T1000 (cell line): ENCODE measurements at places on chromosomes 12 and 14.

GRCh38 chr12:111925171-111925570 lies 83.1 kb downstream of the MAPKAPK5 start:
- no peak for DNase-seq

GRCh38 chr12:97513950-97514349 lies 51.3 kb downstream of the RMST start:
- no peak for DNase-seq

GRCh38 chr12:68462803-68463202 lies 130.6 kb upstream of the MDM1 start:
- no peak for DNase-seq

DNA sequence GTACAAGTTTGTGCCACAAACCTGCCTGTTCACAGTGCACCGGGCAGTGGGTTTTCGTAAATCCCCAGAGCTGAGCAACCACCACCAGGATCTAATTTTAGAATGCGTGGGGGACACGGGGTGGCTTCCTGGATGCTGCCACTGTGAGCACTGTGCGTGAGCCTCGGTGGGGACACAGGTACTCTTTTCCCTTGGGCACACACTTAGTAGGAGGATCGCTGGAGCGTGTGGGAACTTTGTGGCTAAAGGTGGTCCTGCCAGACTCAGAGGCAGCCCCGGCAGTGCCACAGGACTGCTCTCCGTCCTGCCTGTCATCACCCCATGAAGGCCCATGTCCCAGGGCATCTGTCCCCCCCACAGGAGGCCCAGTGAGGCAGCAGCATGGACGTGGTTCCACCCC lies 21.1 kb downstream of the BTBD6 start:
- no peak for DNase-seq

DNA sequence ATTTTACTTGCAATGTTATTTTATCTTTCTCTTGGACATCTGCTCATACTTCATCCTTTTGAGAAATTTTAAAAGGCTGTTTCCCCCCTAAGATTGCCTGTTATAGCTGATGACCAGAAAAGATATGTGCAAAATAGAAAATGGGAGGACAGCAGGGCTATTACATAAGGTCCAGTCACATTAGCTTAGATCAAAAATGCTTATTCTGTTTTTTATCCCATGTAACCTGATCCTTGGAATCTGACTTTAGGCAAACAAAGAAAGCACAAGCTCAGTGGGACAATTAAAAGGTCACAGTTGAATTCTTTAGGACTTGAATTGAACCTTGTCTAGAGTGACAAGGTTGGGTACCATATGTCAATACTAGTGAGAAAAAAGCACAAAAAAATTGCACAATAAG lies 65.1 kb upstream of the TRHDE start:
- no peak for DNase-seq

DNA sequence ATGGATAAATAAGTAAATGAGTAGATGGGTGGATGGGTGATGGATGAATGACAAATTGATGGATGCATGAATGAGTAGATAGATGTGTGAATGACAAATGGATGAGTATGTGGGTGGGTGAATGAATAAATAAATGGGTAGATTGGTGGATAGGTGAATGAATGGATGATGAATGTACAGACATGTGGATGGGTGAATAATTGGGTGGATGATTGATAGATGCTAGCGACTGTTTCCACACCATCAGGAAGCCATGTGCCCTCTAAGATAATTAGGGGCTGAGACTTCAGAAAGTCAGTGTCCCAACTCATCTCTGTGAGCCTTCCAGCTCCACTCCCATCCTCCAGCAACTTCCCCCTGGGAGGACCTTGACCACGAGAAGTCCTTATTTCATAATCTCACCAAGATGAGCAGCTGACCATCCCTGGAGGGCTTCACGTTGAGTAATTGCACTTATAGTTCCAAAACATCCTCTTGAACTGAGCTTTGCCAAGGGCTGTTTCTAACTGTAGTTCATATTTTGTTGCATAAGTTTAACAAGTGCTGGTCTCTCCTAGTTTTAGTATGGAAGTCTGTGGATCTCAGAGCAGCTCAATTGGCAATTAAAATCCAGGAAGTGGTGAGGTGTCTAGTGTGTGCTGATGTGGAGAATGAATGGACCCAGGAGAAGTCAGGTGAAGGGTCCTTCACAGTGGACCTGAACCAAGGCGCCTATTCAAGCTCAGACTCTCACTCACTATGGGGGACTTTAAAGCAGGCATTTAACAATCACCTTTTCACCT lies 295.7 kb downstream of the ADGRD1 start:
- DNase-seq: no peak

GRCh38 chr12:112160611-112161010 lies 35.3 kb downstream of the TRAFD1 start:
- no peak for DNase-seq

DNA sequence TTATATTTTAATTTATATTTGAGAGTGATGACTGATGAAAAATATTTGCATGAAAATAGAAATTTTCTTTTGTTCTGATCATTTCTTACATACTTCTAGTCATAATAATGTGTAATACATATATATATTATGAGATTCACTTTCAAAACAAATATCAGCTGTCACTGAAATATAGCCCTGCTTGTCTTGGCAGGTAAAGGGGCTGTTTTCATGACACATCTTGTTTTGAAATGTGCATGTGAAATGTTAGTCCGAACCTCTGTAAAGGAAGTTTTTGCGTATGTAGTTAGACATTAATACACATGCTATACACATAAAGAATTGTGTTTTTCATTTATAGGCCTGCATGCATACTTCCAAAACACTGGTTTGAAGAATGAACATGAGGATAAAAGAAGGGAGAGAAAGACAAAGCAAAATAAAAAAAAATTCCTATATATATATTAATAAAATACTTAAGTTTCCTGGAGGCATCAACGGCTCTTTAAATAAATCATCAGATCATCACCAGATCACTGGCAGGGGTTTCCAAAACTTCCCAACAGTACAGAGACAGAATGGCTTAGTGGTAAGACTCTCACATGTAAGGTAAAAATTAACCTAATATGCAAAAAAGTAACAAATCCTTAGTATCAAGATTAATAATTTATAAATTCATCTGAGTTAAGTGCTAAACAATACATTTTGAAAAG lies 60.1 kb downstream of the SEL1L start:
- DNase-seq: no peak

GRCh38 chr12:93109551-93110203 lies 180.6 kb upstream of the EEA1 start:
- no peak for DNase-seq

- no peak for DNase-seq
These were observed 123.2 kb downstream of the WIF1 start for GRCh38 chr12:64997858-64998257.

GRCh38 chr14:42002141-42002540 lies 395.5 kb downstream of the LRFN5 start:
- no peak for DNase-seq

- no peak for DNase-seq
These were observed 39.8 kb upstream of the MEG3 start for GRCh38 chr14:100786131-100786530.

DNA sequence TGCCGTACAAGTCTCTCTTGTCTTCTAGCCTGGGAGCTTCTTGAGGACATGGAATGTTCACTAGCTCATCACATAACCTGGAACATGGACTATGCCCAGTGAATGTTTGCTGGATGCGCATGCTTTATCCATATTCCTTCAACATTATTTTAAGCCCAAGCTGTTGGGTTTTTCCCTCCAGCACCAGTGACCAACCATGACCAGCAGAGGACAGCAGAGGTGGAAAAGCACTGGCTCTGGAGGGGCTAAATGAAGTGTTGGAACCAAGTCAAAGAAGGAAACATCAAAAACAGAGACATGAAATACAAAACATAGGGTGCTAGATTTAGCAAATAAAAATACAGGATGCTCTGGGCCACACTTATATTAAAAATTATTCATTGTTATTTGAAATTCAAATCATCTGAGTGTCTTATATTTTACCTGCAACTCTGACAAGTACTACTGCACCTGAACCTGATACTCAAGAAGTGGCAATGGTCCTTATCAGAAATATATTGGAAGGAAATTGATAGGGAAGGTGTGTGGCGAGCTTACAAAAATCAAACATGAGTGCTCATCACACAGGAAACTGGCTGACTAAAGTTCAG lies 23.1 kb upstream of the HELB start:
- DNase-seq: no peak

DNA sequence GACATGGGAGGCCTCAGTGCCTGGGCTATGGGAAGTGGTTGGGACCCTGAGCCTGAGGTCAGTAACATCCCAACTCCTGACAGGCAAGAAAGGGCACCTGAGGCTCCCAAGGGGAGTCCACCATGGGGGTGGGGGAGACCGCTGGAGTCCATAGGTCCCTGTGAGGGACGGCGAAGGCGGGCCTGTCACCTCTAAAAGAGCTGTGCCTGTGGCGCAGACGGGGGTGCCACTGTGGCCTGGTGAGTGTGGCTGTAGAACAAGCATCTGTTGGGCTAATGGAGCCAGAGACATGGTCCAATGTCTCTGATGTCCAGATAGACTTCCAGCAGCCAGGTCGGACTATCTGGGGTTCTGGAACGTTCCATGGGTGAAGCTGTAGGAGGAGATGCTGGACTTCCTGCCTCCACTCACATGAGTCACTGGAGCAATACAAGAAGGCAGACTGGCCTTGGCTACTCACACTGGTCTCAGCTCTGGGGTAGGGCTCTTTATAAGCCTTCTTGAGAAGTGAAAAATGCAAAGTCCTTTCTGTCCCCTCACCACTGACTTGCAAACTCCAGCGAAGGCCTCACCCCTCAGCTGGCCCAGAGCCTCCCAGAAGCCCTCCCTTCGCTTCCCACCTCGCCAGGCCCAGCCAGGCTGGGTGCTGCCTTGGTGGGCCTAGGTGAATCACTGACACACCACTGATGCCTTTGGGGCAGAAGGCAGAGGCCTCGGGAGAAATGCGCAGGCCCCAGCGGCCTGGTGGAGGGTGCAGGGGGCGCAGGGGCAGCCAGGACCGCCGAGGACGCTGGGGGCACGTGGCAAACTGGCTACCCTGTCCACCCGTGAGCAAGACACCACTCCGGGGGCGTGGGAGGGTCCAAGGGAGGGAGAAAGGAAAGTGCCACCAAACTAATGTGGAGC lies 1.1 kb upstream of the TRAF3 start:
- DNase-seq: no peak

GRCh38 chr14:64973026-64973442 lies 898 bp upstream of the RAB15 start:
- DNase-seq: no peak

GRCh38 chr12:94062796-94063635 lies 85.4 kb upstream of the PLXNC1 start:
- no peak for DNase-seq

- DNase-seq: no peak
These were observed 94.1 kb downstream of the SLC8A3 start for GRCh38 chr14:70094631-70095030.

GRCh38 chr12:27766587-27766986 lies 13.4 kb upstream of the KLHL42 start:
- no peak for DNase-seq

DNA sequence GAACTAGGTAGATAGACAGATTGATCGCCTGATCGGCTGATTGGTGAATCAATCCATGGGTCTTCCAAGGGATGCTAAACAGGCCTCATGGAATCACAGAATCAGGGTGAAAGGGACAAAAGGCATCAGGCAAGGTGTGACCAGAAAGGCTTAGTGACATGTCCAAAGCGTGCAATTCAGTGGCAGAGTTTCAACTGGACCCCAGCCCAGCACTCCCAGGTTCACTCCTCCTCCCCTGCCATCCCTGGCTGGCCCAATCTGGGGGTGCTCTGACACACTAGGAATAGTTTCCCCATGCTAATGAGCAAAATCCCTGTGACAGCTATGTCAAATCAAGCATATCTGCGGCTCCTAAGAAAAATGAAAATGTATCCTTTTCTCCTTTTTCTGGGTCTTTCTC lies 50.4 kb downstream of the NINJ2 start:
- no peak for DNase-seq

DNA sequence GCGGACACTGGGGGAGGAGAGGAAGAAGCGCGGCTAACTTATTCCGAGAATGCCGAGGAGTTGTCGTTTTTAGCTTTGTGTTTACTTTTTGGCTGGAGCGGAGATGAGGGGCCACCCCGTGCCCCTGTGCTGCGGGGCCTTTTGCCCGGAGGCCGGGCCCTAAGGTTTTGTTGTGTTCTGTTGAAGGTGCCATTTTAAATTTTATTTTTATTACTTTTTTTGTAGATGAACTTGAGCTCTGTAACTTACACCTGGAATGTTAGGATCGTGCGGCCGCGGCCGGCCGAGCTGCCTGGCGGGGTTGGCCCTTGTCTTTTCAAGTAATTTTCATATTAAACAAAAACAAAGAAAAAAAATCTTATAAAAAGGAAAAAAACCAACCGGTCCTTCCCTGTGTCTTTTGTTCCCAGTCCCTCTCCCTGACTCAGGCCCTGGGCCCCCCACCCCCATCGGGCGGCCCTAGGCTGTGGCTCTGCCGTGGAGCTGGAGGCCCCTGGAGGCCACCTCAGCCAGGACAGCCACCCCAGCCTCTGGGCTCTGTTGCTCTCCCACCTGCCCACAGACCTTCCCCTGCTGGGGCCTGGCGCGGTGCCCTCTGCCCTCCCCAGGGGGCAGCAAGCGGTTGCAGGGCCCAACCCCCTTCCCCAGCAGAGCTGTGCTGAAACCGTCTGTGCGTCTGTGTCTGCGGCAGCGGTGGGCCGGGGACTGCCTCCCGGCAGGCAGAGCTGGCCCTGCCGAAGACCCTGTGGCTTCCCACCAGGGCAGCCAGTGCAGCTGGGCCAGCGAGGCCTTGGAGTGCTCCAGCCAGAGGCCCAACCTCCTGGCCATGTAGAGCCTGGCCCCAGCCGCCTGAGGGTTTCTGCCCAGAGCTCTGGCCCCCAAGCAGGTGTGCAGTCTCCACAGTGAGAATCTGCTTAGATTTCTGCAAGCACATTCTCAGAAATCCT lies 4.0 kb upstream of the CRIP2 start:
- no peak for DNase-seq

GRCh38 chr12:50326590-50327284 lies 43.4 kb upstream of the LIMA1 start:
- no peak for DNase-seq

DNA sequence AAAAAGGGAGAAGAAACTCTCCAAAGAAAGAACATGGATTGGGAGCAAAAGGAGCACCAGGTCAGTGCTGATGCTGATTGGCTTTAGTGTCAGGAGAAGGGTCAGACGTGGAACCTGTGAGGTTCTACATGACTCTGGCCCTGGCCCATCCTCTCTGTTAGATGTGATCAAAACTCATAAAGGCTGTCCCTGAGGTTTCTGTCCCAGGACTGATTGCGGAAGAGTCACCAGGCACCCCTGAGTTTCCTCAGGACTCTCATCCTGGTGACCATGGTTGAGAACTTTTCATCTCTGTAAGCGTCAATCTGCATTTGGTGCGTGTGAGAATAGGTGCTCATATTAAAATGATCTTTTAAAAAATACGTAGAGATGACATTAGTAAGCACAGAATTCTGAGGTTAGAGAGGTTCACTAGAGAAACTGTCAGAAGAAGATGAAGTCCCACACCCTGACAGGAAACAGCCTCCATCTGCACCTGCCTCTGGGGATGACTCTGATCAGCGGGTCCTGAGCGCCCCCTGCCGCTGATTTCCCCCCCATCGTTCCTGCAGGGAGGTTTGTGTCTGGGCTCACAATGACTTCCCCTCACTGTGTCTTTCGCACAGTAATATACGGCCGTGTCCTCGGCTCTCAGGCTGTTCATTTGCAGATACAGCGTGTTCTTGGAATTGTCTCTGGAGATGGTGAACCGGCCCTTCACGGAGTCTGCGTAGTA lies 741.8 kb downstream of the TMEM121 start:
- DNase-seq: no peak

- DNase-seq: no peak
These were observed 87.8 kb downstream of the ZFP36L1 start for GRCh38 chr14:68704736-68705720.
